Activated T-cell treated with anti-CD3 and anti-CD28 coated beads, Interleukin-2, amount 50 U/mL, for 4 hours (primary cell): ENCODE measurements at places on chromosomes 3 and 15. TPM values are rescaled to one million over a fixed set of nuclear protein-coding genes. Genes with fewer than 3 reads are reported as not detected.

DNA sequence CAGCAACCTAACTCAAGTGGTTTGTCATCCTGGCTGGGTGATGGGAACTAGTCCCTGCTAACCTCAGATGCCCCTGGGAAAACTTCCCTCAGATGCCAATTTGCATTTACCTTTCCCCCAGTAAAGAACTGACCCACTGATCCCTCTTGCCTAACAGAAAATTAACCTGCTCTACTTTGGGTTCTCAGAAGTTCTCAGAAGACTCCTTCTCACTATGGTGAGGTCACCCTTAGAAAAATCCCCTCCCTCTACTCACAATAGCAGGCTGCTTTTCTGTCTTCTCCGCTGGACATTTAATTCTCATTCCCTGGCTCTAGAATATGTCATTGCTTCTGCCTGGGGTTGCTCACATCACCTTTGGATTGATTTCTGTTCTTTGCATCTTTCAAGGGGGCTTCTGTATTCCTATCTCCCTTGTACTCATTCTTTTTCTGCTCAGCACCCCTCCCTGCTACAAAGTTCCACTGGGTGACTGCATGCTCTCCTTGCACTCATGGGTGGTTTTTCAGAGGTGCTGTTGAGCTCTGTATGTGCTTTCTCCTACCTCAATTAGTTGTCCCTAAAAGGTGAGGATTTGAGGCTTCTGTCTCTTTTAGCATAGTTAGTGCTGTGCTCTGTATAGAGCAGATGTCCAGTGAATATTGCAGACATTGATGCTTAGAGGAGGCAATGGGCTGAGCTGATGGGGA is 869 bp downstream of the PLA1A start:
- DNase-seq, result no peak

- DNase-seq, result no peak
Observed at GRCh38 chr3:21672303-21672702, 78.7 kb downstream of the ZNF385D start.

DNA sequence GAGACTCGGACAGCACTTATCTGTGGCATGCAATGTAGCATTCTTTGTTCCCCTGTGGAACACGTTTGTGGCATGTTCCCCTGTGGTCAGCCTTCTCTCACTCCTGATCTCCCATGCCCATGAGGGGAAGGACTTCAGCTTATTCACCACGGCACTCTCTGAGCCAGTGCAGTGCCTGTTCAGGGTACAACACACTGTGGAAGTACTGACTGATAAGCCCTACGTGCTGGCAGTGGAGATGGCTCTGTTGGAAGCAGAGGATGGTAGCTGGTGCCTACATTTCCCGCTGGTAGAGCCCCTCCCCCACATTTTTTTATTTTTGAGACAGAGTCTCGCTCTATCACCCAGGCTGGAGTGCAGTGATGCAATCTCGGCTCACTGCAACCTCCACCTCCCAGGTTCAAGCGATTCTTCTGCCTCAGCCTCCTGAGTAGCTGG is 43.5 kb upstream of the ETV5 start:
- DNase-seq, result no peak

DNA sequence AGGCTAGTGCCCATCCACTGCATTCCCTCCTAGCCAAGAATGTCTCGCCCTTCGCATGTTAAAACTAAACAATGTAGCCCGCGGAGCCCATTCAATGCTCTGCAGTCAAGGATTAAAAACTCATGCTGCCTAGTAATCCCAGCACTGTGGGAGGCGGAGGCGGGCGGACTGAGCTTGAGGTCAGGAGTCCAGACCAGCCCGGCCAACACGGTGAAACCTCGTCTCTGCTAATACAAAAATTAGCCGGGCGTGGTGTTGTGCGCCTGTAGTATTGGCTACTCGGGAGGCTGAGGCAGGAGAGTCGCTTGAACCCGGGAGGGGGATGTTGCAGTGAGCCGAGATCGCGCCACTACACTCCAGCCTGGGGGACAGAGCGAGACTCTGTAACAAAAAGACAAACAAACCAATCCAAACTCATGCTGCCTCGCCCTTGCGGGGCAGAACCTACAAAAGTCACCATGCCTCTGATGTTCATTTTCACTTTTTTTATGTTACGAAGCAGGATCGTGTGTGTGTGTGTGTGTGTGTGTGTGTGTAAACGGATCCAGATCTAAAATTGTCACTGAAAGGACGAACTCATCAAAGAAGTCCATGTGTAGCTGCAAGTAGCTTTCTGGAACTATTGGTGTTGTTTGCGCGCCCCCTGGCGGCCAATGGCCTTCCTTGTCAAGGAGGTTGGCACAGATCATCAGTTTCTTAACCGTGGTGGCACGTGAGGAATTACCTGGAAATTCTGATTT is 54.8 kb upstream of the SPESP1 start:
- DNase-seq, result peak; percentile 94

- DNase-seq, result no peak
Observed at GRCh38 chr15:98134905-98135304, 174.4 kb downstream of the ARRDC4 start.

- no peak for DNase-seq
Observed at GRCh38 chr3:186845756-186846155, 3.2 kb downstream of the ADIPOQ start.

- no peak for DNase-seq
Observed at GRCh38 chr15:49328941-49329340, 94.1 kb upstream of the FGF7 start.

DNA sequence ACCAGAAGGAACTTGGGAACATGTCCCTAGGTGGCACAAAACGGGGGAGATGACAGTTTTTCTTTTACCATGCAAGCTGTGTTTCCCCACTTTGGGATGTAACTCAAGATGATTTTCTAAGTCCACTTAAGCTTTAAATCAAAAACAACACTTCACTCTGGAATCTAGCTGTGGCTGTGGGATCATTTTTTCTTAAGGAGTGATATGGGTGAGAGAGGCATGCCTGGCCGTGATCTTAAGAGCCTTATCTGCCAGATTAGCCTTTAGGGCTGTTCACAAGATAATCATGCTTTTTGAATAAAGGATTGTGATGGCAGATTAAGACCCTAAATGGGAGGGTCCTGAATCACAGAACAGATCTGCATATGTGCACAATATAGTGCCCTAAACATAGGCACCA is 384.8 kb upstream of the SEMA6D start:
- DNase-seq, result no peak

- no peak for DNase-seq
Observed at GRCh38 chr15:33788906-33789540, 179.3 kb upstream of the CHRM5 start.

DNA sequence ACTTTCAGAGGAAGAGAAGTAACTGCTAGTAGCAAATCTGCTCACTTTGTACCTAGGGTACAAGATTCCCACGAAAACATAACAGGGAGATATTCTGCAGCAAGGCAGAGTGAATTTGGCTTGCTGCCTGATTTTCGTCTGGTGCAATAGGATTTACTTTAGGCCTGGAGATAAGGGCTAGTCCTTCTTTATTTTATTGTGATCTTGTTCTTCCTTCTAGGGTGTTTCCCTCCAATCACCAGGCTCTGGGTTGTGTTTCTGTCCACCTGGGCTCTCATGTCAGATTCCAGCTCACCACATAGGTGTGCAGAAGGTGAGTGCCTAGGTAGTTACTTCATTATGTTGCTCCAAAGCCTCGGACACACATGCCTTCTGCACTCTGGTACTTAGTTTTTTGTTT is 211.8 kb upstream of the RGMA start:
- DNase-seq, result no peak

DNA sequence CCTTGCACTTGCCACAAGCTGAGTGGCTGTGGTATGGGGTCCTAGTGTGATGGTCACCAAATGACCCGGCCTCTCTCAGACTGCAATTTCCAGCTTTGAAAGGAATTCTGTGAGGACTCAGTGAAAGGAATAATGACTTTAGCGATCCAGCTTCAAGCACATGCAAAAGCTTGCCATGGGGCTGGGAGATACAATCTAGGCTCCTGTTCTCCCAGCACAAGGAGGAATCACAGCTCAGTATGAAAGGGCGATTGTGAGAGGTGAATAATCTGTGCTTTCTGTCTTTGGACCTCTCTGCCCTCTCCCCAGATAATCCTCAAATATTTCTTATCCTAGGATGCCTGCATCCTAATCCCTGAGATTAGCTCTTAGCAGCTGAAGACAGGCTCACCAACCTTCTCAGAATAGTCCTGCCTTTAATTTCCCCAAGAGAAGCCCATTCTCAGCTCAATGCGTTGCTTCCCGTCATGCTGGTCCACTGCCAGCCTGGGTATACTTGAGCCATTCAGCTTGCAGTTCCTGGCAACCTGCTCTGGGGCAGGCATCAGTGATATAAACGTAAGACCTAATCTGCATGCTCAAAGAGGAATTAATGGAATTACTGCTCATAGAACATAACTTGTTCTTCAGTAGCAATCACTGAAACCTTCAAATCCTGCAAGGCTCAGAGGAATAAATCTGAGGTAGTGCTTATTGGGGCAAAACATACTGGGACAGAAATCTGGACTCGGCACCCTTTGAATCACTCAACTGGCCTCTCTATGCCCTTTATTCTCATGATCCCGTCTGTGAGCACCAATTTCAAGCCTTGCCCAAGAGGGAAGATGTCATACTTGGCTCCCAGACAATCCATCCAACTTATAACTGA is 15.1 kb downstream of the TLNRD1 start:
- no peak for DNase-seq

DNA sequence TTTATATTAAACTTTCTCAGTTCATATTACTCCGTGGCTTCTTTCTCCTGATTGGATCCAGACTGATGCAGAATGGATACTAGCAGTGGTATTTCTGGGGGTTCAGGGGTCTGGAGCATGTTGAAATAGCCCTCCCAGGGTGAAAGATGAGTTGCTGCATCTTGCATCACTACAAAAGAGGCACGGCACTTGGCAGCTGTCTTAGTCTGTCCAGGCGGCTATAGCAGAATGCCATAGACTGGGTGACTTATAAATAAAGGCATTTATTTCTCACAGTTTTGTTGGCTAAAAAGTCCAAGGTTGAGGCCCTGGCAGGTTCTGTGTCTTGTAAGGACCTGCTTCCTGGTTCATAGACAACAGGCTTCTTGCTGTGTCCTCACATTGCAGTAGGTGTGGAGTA is 660 bp upstream of the BCL2L10 start:
- DNase-seq, result no peak

- no peak for DNase-seq
Observed at GRCh38 chr3:178849199-178849910, 222.3 kb downstream of the ZMAT3 start.

GRCh38 chr3:42085641-42086376 is 5.3 kb upstream of the TRAK1 start:
- DNase-seq, result no peak

- DNase-seq, result no peak
Observed at GRCh38 chr3:140994316-140994715, 52.7 kb downstream of the SLC25A36 start.

DNA sequence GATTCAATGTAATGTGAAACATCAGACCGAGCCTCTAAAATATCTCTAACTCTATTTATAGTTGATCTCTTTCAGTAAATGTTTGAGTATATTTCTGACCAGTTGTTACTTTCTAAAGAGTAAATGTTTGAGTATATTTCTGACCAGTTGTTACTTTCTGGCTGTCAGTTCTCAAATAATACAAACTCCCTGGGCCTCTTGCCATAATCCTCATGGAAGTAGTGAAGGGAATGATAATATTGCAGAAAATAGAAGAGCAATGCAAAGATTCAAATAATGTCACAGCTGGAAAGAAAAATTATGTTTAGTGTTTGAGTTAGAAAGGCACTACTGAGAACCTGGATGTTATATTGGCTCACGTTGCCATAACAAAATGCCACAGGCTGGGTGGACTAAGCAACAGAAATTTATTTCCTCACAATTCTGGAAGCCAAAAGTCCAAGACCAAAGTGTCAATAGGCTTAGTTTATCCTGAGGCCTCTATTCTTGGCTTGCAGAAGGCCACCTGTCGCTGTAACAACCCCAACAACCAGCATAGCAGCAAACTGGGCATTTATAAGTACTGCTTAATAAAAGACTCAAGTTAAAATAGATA is 470.6 kb upstream of the BCHE start:
- DNase-seq, result no peak

DNA sequence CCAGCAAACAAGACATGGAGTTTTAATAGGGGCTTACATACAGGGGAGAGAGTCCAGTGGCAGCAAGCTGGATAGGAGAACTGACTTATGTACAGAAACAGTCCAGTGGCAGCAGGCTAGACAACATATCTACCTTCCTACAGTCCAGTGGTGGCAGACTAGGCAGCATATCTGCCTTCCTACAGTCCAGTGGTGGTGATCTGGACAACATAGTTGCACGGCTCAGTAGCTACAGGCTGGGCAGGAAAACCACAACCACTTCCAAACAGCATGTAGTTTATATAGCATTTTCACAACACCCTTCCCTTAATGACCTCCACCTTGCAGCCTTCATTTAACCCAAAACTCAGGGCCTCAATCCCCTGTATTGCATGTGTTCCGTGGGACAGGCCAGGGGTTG is 181.3 kb upstream of the EIF1B start:
- DNase-seq, result no peak

- DNase-seq, result no peak
Observed at GRCh38 chr3:143234526-143234925, 115.0 kb downstream of the CHST2 start.

DNA sequence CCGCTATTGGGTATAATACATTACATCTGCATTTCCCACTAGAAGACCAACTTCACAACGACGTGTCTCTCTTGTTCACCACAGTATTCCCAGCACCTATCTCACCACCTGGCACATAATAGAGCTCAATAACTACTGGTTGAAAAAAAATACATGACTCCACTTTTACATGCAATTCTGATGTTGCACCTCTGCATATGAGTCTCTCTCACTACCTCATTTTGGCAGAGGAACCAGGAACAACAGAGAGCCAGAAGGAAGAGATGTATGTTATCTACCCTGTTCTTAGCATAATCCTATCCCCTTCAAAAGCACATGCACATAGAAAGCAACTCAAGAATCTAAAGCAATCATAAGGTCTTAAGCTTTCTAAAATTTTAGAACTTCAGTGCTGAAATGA is 61.6 kb downstream of the SHQ1 start:
- no peak for DNase-seq

Gene APOD
- not detected for total RNA-seq

Gene CIDEC
- total RNA-seq, result not detected

Gene NR2E3
- not detected for total RNA-seq

Gene ROBO1
- total RNA-seq, result 0.95 TPM

Gene GRK7
- total RNA-seq, result not detected

Gene XCR1
- not detected for total RNA-seq

Gene SCG3
- total RNA-seq, result not detected

Gene CKMT1A
- not detected for total RNA-seq

Gene SERINC4
- 0.08 TPM for total RNA-seq

Gene CORO2B
- 0.08 TPM for total RNA-seq

Gene TIMP4
- not detected for total RNA-seq
